Activated CD8-positive, alpha-beta memory T cell treated with anti-CD3 and anti-CD28 coated beads, Interleukin-2, amount 10 ng/mL, durations not matched to agents 7 days and 5 days (primary cell): ENCODE measurements at places on chromosomes 12 and 14. TPM values are rescaled to one million over a fixed set of nuclear protein-coding genes. Genes with fewer than 3 reads are reported as not detected.
A peak's percentile ranks its signal among the peaks of the same experiment; 100 is the strongest.

- no peaks in the 10 kb centered on the region for H3K4me1 ChIP-seq
- no peak for DNase-seq
- no peak overlapping the region for H3K27ac ChIP-seq
- no peaks in the 10 kb centered on the region for H3K36me3 ChIP-seq
- H3K4me3 ChIP-seq, result no peak overlapping the region
Observed at GRCh38 chr12:19850346-19851065, 411.2 kb downstream of the AEBP2 start.

TSPAN11 gene
- not detected for total RNA-seq

DNA sequence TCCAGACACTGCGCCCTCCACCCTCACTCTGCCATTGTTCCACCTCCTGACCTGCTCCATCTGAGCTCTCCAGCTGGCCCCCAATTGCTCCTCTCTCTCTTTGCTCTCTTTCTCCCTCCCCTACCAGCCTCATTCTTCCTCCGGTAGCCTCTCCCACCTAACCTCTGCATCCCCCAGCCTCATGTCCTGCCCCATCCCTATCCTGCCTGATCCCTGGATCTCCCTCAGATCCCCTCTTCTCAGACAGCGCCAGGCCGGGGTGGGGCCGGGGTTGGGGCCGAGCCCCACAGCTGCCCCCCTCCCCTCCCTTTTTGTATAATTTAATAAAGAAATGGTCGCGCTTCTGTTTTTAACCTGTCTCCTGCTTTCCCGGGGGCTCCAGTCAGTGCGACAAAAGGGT is 1.7 kb upstream of the LAG3 start:
- peaks cover 44% of the 10 kb centered on the region for H3K4me1 ChIP-seq
- H3K27ac ChIP-seq, result peak overlapping the region; percentile 90
- H3K36me3 ChIP-seq, result peaks cover 28% of the 10 kb centered on the region
- no peak overlapping the region for H3K4me3 ChIP-seq

DNA sequence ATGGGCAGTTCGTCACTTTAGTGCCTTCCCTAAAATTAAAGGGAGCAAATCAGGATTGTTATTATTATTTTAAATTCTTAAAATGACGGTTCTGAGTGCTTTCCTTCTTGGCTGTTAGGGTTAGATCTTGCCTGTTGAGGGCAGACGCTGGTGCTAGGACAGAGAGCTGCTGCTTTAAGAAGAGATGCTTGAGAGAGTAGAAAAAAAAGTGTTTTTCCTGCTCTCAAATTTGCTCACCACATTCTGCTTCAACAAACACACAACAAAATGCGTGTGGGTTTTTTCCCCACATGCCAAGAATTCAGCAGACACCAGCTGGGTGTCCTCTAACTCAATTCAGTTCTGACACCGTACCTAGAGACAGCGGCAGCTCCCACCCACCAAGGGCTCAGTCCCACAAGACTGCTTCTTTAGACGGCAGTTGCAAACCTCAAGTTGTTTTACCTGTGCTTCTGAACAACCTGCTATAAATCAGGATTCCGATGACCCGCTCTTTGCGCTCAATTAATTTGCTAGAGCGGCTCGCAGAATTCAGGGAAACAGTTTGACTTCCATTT is 75.8 kb upstream of the RIN3 start:
- H3K27ac ChIP-seq, result no peak overlapping the region
- no peak for DNase-seq
- no peaks in the 10 kb centered on the region for H3K27me3 ChIP-seq
- H3K4me3 ChIP-seq, result no peak overlapping the region
- H3K4me1 ChIP-seq, result peaks cover 9% of the 10 kb centered on the region
- H3K36me3 ChIP-seq, result no peaks in the 10 kb centered on the region

ACOT4 gene
- total RNA-seq, result 1.5 TPM

OAS2 gene
- 383 TPM for total RNA-seq

HNRNPC gene
- 718 TPM for total RNA-seq

DNA sequence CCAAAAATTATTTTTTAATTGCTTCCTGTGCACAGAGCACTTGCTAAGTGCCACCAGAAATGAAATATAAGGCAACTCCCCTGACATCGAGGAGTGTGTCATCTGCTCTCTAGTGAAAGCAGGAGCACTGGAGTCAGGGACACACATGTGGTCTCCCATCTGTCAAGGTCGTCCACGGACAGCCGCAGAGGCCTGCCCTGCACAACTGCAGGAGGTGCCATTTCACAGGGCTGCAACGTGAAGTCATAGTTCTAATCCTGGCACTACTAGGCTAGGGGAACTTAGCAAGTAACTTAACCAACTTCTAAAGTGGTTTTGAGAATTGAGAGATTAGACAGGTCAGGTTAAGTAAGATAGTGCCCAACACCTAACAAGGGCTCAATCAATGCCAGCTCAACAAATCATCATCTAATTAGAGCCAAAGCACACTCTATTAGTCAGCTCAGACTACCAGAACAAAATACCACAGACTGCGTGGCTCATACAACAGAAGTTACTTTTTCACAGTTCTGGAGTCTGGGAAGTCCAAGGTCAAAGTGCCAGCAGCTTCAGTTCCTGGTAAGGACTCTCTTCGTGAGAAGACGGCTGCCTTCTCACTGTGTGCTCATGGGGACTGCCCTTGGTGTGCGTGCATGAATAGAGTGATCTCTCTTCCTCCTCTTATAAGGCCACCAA is 30.7 kb downstream of the FOXN3 start:
- peaks cover 13% of the 10 kb centered on the region for H3K4me1 ChIP-seq
- H3K36me3 ChIP-seq, result peaks cover 19% of the 10 kb centered on the region
- H3K4me3 ChIP-seq, result no peak overlapping the region
- no peak for DNase-seq
- H3K27ac ChIP-seq, result no peak overlapping the region

GRCh38 chr12:109510196-109510595 is 32.8 kb downstream of the UBE3B start:
- H3K27ac ChIP-seq, result no peak overlapping the region
- no peak for DNase-seq
- H3K4me1 ChIP-seq, result no peaks in the 10 kb centered on the region
- peaks cover 15% of the 10 kb centered on the region for H3K36me3 ChIP-seq
- no peaks in the 10 kb centered on the region for H3K27me3 ChIP-seq

CCDC177 gene
- not detected for total RNA-seq

SERPINA3 gene
- total RNA-seq, result not detected

GRCh38 chr12:8157484-8158198 is 826 bp downstream of the ZNF705A start:
- peaks cover 65% of the 10 kb centered on the region for H3K27me3 ChIP-seq
- no peaks in the 10 kb centered on the region for H3K36me3 ChIP-seq
- H3K4me3 ChIP-seq, result no peak overlapping the region
- DNase-seq, result no peak
- peaks cover 20% of the 10 kb centered on the region for H3K4me1 ChIP-seq

GRCh38 chr14:30796707-30797106 is 77.7 kb upstream of the COCH start:
- H3K27ac ChIP-seq, result no peak overlapping the region
- DNase-seq, result no peak
- no peaks in the 10 kb centered on the region for H3K4me1 ChIP-seq

DNA sequence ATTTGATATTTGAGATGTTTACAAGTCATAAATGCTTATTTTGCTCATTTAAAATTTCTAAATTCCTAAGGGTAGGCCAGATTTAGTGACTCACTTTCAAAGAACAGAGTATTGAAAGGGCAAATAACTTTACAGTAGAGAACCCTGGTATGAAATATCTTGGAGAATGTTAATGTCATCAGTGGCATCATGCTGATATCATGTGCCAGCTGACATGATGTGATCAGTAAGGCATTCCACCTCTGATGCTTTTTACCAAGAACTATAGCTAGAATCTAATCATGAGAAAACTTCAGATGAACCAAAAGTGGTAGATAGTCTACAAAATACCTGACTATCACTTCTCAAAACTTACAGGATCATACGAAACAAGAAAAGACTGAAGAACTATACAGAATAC is 2.9 kb upstream of the FLRT2 start:
- H3K27ac ChIP-seq, result no peak overlapping the region
- H3K36me3 ChIP-seq, result peaks cover 7% of the 10 kb centered on the region
- peaks cover 6% of the 10 kb centered on the region for H3K4me1 ChIP-seq
- H3K27me3 ChIP-seq, result peaks cover 35% of the 10 kb centered on the region
- DNase-seq, result no peak

GRCh38 chr12:49626169-49626835 is 2.9 kb downstream of the PRPF40B start:
- no peak overlapping the region for H3K4me3 ChIP-seq
- DNase-seq, result no peak
- peaks cover 14% of the 10 kb centered on the region for H3K27me3 ChIP-seq
- no peaks in the 10 kb centered on the region for H3K36me3 ChIP-seq
- H3K27ac ChIP-seq, result no peak overlapping the region

DNA sequence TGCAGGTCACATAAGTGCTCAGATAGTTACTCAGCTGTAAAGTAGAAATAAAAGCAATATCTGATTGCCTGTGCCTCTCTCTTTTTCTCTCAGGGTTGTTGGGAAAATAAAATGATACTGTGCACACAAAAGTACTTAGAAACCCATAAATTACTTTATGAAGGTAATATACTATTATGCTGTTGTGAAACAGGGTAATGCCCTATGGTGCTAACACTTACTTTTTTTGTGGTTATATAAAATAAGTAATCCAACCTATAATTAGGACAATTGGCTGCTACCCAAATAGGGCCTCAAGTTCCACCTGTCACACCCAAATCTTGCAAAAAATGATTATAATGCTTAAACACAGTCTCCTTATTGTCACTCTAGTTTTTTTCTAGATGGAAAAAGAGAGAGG is 50.6 kb downstream of the DAAM1 start:
- H3K27me3 ChIP-seq, result no peaks in the 10 kb centered on the region
- H3K36me3 ChIP-seq, result peaks cover 7% of the 10 kb centered on the region
- H3K27ac ChIP-seq, result no peak overlapping the region
- no peak for DNase-seq
- no peaks in the 10 kb centered on the region for H3K4me1 ChIP-seq
- H3K4me3 ChIP-seq, result no peak overlapping the region

OR6C6 gene
- not detected for total RNA-seq

- H3K27me3 ChIP-seq, result no peaks in the 10 kb centered on the region
- peak; percentile 70 for DNase-seq
- no peak overlapping the region for H3K4me3 ChIP-seq
- peaks cover 16% of the 10 kb centered on the region for H3K36me3 ChIP-seq
- H3K27ac ChIP-seq, result peak overlapping the region; percentile 70
Observed at GRCh38 chr12:104680070-104680469, 223.3 kb downstream of the CHST11 start.

NRIP2 gene
- not detected for total RNA-seq

- H3K36me3 ChIP-seq, result no peaks in the 10 kb centered on the region
- peaks cover 82% of the 10 kb centered on the region for H3K27me3 ChIP-seq
- H3K4me3 ChIP-seq, result no peak overlapping the region
- H3K27ac ChIP-seq, result no peak overlapping the region
- peaks cover 19% of the 10 kb centered on the region for H3K4me1 ChIP-seq
- peak; percentile 67 for DNase-seq
Observed at GRCh38 chr12:6827437-6827911, 733 bp upstream of the P3H3 start.

GRCh38 chr12:53313996-53314395 is 7.4 kb downstream of the AAAS start:
- no peak overlapping the region for H3K27ac ChIP-seq
- no peaks in the 10 kb centered on the region for H3K27me3 ChIP-seq
- peaks cover 18% of the 10 kb centered on the region for H3K36me3 ChIP-seq
- no peak overlapping the region for H3K4me3 ChIP-seq
- peaks cover 6% of the 10 kb centered on the region for H3K4me1 ChIP-seq

DNA sequence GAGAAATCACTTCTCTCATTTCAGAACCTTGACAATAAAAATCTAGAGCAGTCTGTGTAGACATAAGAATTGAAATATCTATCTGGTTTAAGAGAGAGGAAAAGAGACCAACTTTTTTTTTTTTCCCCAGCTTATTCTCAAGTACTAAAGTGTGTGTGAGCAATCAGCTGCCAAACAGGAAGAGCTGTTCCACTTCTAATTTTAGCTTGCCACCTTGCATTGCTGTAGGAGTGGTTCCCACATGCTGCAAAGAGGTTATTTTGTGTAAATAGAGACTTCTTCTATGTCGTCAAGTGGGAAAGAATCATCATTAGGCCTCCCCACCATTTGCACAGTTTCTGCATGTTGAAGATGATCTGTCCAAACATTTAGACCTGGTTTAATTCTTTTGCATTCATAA is 142.6 kb downstream of the NPAS3 start:
- H3K4me3 ChIP-seq, result no peak overlapping the region
- H3K4me1 ChIP-seq, result no peaks in the 10 kb centered on the region
- DNase-seq, result no peak
- no peaks in the 10 kb centered on the region for H3K36me3 ChIP-seq
- no peaks in the 10 kb centered on the region for H3K27me3 ChIP-seq

DNA sequence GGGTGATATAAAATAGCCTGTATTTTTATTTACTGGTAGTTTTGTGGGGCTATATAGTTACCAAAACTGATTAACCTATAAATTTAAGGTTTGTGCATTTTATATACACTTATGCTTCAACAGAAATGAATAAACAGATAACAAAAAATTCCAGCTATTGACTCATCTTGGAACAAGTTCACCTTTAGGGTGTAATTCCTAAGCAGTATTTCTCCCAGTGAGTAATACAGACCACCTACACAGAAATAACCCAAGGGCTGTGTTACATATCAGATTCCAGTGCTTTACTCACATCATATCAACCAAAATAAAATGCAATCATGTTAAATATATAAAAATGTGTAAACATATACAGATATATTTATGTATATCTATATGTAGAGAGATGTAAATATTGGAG is 345.6 kb downstream of the ADAMTS20 start:
- DNase-seq, result no peak
- no peaks in the 10 kb centered on the region for H3K4me1 ChIP-seq
- H3K4me3 ChIP-seq, result no peak overlapping the region
- no peaks in the 10 kb centered on the region for H3K36me3 ChIP-seq
- H3K27ac ChIP-seq, result no peak overlapping the region

PTPRO gene
- total RNA-seq, result 0.15 TPM

DNA sequence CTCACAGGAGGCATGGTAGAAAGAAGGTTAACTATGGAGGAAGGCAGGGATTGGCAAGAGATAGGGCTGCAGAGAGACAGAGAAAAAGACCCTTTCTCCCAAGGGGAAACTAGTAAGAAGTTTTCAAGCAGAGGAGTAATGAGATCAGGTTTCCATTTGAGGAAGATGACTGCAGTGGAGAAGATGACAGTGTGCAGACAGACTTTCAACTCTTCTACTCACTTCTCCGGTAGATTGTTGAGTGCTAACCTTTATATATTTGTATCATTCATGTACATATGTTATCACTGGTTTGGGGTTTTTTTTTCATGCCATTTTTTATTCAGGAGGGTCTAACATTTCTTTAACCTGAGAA is 5.9 kb upstream of the B3GNT4 start:
- no peak overlapping the region for H3K4me3 ChIP-seq
- H3K27me3 ChIP-seq, result peaks cover 48% of the 10 kb centered on the region
- peaks cover 1% of the 10 kb centered on the region for H3K36me3 ChIP-seq
- H3K27ac ChIP-seq, result peak overlapping the region; percentile 57
- peaks cover 8% of the 10 kb centered on the region for H3K4me1 ChIP-seq

CDKL1 gene
- 17.6 TPM for total RNA-seq

GRCh38 chr12:129351481-129351880 is 498.2 kb downstream of the GLT1D1 start:
- no peaks in the 10 kb centered on the region for H3K36me3 ChIP-seq
- H3K4me1 ChIP-seq, result no peaks in the 10 kb centered on the region
- H3K27ac ChIP-seq, result no peak overlapping the region
- no peak overlapping the region for H3K4me3 ChIP-seq
- H3K27me3 ChIP-seq, result no peaks in the 10 kb centered on the region
